IMR-90 (cell line): ENCODE measurements at places on chromosomes 3 and 15.

GRCh38 chr3:181755959-181756358, 44.2 kb downstream of the SOX2 start:
- H3K4me1 ChIP-seq: no peaks in the 10 kb centered on the region
- no peaks in the 10 kb centered on the region for H3K27me3 ChIP-seq
- H3K27ac ChIP-seq: no peak overlapping the region

DNA sequence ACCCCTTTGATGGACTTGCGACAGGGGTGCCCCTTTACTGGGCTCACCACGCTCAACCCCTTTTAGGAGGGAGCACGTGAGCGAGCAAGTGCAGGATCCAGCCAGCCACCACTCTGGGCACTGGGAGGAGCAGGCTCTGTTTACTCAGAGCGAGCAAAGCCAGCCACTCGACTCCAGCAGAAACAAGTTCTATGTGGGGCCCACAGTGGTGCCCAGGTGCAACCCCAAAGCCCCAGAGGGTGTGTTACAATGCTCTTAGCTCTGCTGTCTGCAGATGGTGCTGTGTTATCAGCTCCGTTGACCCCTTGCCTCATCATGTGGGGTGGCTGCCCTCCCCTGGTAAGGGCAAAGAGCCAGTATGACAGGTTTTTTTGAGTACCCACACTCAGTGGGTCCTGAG, 120.3 kb upstream of the SUCLG2 start:
- DNase-seq: no peak
- no peaks in the 10 kb centered on the region for H3K36me3 ChIP-seq
- no peak overlapping the region for H3K27ac ChIP-seq
- H3K4me3 ChIP-seq: no peak overlapping the region

DNA sequence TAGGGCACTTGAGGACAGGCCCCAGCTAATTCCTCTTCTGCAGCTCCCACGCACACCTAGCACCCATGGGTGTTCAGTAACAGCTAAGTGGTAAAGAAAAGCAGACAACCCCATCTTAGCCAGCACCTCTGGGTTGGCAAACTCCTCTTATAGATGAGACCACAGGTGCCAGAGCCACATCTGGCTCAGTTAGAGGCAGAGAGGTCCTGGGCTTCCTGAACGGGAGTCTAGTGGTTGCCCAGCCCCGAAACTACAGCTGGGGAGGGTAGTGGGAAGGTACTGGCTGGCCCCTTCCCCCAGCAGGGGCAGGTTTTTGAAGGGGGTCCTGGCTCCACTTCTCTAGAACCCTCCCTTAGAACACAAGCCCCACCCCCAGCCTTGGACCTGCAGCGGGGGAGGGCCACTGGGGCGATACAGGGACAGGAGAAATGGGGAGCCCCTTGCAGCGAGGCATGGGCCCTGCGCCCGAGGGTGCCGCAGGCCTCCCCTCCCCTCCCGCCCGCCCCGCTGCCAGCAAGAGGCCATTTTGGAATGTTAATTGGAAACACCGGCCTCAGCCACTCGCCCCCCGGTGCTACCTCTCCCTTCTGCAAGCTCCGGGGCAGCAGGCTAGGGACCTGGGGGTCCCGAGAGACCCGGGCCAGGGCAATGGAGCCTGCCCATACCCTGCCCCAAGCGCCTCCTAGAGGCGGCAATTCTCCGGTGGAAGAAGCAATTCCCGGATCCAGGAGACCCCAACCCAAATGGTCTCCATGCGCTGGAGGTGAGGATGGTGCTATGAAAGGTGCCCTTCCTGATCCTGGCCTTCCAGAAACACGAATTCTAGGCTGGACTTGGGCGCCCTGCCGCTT, 1.5 kb downstream of the DUSP7 start:
- no peaks in the 10 kb centered on the region for H3K27me3 ChIP-seq
- H3K36me3 ChIP-seq: peaks cover 26% of the 10 kb centered on the region
- peak overlapping the region; percentile 96 for H3K27ac ChIP-seq
- H3K4me1 ChIP-seq: peaks cover 22% of the 10 kb centered on the region
- H3K4me3 ChIP-seq: peak overlapping the region; percentile 96
- peak; percentile 15 for DNase-seq

DNA sequence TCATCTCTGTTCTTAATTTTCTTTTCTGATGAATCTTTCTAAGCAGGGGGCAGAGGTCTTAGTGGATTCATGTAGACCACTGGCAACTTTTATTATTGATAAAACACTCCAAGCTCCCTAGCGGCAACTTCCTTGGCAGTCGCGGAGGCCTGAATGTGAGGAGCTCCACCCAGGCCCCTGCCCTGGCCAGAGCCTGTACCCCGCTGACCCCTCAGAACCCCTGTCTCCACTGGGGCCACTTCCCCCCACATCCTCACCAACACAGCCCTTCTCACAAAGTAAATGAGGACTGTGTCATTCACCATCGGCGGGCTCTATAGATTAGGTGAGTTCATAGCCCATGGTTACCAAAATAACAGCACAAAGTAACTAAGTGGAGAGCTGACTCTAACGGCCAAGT, 111.6 kb downstream of the TPRA1 start:
- no peaks in the 10 kb centered on the region for H3K4me1 ChIP-seq
- H3K27ac ChIP-seq: no peak overlapping the region
- no peaks in the 10 kb centered on the region for H3K36me3 ChIP-seq
- no peak overlapping the region for H3K4me3 ChIP-seq
- DNase-seq: no peak
- peaks cover 47% of the 10 kb centered on the region for H3K27me3 ChIP-seq

GRCh38 chr15:56095406-56095805, 102.0 kb upstream of the NEDD4 start:
- H3K27ac ChIP-seq: no peak overlapping the region
- no peaks in the 10 kb centered on the region for H3K27me3 ChIP-seq
